ENCODE measurements at places on chromosomes 2 and 18.

GRCh38 chr2:44997963-44998362 is 11.3 kb downstream of the SIX2 start:
- DNase-seq, result no peak

DNA sequence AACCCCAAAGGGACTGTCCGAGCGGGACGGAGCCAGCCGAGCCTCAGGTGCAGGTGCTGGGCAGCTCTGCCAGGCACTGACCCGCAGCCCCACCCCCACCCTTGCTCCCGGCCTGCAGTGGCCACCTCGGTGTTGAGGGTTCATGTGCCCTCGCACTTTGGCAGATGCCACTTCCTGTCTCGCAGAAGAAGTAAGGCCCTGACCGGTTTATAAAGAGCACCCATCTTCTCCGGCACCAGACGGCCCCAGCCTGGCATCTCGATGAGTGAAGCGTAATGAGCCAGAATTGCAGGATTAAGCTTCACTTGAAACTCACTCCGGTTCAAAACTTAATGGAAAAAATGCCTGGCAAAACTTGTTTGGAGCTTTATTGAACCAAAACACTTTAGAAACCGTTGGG is 10.9 kb upstream of the NFATC1 start:
- peak; percentile 6 for DNase-seq

DNA sequence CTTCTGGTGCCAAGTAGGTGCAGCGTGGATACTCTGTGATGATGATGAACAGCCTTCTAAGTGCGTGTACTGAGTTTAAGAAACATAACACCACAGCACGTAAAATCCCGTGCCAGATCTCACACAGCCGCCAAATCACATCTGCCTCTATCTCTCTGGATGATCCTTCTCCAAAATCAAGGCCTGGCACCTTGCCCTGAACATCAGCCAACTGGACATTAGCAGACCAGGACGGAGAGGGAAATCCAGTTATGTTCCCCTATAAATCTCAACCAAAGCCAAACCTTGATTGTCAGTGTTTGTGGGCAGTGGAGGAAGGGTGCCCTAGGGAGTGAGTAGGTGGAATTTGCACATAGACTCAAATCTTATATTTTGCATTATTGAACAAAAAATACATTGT is 164.3 kb downstream of the MIB1 start:
- DNase-seq, result peak; percentile 28

GRCh38 chr2:100821255-100821910 is 1.4 kb downstream of the NPAS2 start:
- no peak for DNase-seq

GRCh38 chr2:64274399-64275173 is 130.4 kb upstream of the PELI1 start:
- no peak for DNase-seq

All from testis (tissue), 5 donors.